ENCODE measurements at places on chromosomes 11 and 22.

GRCh38 chr11:432501-433100 lies 9.2 kb downstream of the ANO9 start:
- no peak for DNase-seq

DNA sequence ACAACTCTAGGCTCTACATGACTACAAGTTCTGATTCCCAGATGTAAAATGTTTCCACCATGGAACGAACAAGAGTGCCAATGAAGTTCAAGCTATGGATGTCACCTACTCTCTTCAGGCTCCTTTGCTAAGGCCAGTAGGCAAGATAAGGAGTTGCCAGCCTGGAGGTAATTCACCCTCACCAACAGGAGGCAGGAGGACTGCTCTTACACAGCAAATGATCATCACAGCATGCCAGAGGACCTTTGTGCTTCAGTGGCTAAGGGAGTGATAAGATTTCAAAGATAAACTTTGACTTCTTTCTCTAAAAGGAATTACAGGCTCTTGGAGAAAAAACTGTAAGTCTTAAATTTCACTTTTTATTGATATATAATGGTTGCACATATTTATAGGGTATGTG lies 54.1 kb upstream of the SLC36A4 start:
- no peak for DNase-seq

DNA sequence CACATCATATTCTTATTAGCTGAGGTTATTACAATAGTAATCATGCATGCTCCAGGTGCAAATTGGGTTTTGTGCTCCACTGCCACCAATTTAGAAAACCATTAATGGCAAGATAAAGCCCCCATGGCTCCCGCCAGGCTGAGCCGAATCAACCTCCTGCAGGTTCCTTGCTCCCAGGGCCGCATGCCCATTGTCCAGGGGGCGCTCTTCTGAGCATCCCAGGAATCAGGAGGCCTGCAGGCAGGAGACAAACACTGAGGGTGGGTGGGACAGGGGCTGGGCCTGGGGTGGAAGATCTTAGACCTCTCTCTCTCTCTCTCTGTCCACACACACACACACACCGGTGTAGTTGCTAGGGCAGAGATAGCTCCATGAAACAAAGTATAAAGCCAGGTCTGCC lies 57.4 kb downstream of the BUD13 start:
- DNase-seq = no peak

GRCh38 chr11:72598906-72599305 lies 75.3 kb downstream of the PDE2A start:
- DNase-seq = no peak

DNA sequence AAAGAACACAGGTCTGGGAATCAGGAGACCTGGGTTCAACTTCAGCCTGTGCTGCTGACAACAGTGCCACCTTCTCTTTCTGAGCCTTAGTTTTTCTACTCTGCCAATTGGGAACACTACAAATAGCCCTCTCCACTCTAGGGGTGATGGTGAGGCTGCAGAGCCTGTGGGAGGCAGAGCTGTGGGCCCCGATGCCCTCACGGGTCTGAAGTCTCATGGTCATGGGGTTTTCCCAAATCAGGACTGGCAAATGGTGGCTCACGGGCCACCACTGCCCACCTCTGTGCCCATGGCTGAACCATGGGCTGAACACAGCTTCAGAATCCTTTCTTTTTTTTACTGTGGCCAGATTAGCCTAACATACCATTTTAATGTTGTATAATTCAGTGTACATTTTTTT lies 19.8 kb downstream of the SYNGR1 start:
- DNase-seq = no peak

DNA sequence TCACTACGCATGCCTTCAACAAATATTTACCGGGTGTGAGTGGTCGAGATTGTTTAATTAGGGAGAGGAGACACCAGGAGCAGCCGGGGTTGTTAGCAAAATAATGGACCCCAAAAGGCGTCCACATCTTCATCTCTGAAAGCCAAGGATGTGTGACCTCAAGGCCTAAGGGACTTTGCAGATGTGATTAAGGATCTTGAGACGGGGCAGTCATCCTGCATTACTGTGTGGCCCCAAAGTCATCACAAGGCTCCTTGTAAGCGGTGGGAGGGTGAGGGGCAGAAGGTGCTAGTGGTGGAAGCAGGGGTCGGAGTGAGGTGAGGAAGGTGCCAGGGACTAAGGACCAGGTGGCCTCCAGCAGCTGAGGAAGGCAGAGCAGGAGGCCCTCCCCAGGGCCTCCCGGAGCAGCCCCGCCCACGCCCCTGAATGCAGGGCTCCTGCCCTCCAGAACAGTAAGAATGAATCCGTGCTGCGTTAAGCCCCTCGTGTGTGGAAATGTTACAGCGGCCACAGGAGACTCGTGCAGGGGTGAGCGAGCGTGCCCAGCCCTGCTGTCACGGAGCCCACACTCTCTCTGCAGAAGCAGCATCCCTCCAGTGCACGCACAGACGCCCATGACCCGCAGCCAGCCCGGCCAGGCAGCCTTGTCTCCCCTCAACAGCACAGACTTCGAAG lies 83.5 kb downstream of the CELSR1 start:
- DNase-seq = no peak

GRCh38 chr11:27187075-27187847 lies 146.6 kb downstream of the BBOX1 start:
- DNase-seq = no peak

GRCh38 chr11:81071606-81072005 lies 1630.8 kb upstream of the TENM4 start:
- DNase-seq = no peak

DNA sequence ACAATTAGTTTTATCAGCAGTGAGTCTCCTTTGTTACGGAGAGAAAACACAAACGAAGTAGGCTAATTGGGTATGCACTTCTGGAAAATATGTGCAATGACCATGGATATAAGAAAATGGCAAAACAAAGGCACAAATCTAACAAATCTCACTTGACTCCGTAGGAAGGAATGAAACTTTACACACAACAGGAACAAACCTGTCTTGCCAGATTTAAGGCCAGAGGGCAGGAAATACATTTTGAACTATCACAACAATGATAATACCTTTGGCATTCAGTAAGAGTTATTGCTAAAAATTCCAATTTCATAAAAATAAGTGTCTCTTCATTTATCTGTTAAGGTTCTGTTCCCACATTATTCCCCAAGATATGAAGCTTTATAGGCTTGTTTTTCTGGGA lies 36.6 kb downstream of the SLC25A17 start:
- DNase-seq = no peak

- no peak for DNase-seq
Observed at GRCh38 chr11:73270855-73271477, 1.2 kb upstream of the P2RY6 start.

- no peak for DNase-seq
Observed at GRCh38 chr11:6650980-6651379, 4.6 kb downstream of the DCHS1 start.

DNA sequence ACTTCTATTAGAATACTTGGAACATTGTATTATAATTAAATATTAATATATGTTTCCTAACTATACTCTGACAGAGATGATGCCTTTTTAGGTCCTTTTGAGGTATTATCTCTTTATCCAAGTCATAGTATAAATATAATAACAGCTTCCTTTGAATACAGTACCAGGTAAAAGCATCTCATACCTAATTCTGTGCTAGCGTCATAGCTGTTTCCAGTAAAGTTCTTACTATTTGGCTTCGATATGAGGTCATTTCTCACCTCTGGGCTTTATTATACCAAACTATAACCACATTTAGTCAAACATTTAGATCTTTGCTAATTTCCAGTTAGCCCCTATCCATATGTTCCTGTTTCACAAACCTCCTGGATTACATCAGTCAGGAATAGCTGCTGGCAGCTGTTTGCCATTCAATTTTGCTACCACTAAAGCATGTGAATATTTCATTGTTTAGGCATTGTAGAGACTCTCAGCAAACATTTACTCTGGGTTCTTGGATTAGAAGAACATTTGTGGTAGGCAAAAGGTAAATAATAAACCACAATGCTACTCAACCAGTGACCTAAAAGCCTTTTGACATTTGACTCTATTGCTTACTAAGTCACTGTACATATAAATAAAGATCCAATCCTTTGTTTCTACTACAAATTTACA lies 255.1 kb downstream of the TTC28 start:
- DNase-seq = no peak

- DNase-seq = no peak
Observed at GRCh38 chr11:121643479-121644186, 190.9 kb upstream of the SORL1-AS1 start.

- no peak for DNase-seq
Observed at GRCh38 chr11:110974731-110975130, 262.5 kb upstream of the ARHGAP20 start.

GRCh38 chr11:16775614-16776283 lies 37.3 kb downstream of the C11orf58 start:
- DNase-seq = no peak

DNA sequence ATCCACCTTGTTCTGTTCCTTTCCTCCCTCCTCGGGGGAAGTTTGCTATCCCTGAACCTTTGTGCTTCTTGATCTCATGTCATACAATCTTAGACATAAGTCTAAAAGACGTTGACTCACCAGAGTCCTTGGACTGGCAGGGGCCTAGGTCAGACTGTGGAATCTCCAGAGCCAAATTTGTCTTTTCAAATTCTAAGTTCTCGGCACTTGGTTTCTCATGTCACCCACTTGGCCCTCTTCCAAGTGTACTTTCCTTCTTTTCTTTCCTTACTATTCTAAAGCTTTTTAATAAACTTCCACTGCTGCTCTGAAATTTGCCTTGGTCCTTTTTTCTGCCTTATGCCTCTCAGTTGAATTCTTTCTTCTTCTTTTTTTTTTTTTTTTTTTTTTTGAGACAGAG lies 30.1 kb upstream of the SMPD1 start:
- DNase-seq = no peak

GRCh38 chr22:31951194-31952093 lies 7.1 kb downstream of the YWHAH start:
- DNase-seq = no peak

DNA sequence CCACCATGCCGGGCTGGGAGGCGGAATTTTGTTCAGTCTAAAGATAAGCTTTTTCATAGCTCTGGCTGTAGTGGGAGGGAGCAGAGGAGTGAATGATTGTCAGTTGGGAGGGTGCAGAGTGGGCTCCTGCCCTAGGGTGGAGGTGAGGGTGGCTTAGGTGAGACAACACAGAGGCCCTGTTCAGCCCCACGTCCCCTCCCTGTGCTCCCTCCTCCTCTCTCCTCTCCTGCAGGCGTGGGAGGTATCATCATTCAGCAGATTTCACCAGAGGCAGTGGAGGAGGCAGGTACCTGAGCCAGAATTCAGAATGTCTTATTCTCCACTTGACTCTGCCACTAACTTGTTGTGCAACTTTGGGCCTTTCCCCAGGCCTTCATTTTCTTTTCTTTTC lies 1.7 kb upstream of the THRSP start:
- DNase-seq = no peak

GRCh38 chr22:23269441-23270211 lies 89.3 kb downstream of the BCR start:
- DNase-seq = no peak

GRCh38 chr11:87443707-87444106 lies 406.0 kb downstream of the TMEM135 start:
- DNase-seq = no peak

DNA sequence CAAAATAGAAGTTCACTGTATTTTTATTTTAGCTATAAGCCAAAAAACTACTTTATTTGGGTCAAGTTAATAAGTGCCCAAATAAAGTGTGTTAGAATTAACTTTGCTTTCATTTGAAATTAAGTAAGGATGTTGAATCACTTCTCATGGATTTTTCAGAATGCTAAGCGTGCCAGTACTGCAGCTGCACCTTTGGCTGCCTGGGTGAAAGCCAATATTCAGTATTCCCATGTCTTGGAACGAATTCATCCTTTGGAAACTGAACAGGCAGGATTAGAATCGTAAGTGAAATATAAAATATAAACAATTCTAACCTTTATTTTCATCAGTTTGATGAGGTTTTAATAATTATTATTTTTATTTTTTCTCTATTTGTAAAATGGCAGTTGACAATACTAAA lies 113.6 kb downstream of the DYNC2H1 start:
- no peak for DNase-seq

DNA sequence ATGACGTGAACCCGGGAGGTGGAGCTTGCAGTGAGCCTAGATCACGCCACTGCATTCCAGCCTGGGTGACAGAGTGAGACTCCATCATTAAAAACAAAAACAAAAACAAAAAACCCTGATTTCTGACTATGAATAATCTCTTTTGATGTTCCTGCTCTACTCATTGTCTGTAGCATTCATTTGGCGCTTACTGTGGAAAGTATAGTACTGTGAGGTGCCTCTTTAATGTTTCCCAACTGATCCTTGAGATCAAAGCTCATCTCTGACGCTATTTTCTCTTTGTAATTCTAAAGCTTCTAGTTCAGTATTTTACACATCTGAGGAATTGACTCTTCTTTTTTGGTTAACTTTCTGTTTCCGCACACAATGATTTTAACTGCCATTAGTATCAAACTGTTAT lies 60.0 kb downstream of the GRK3 start:
- no peak for DNase-seq

DNA sequence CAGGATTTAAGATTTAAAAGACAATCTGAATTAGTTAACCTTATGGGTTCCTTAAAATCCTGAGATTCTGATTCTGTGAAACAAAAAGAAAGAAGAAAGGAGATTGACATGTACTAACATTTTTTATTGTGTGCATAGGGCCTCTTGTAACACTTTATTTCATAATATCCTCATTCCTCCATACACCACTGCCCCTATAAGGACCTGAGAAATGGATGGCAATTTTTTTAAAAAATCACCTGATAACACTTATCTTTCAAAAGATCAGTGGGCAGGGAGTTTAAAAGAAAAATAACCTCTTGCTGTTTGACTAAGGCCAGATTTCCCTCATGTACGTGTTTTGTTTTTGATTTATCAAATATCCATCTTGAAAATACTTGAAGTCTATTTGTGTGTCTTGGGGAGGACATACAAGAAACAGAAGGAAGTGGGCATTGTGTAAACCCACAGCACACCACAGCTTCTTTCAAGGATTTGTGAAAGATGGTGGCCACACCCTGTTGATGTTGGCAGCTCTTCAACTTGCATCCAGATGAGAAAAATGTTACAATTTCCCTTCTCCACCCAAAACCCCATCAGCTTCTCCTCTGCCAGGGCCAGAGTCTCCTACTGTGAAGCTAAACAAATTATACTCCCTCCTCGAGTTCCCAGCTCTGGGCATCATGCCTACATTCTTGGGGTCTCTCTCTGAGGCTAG lies 35.0 kb upstream of the MPEG1 start:
- no peak for DNase-seq

- no peak for DNase-seq
Observed at GRCh38 chr22:46348099-46348695, 12.7 kb downstream of the TRMU start.

GRCh38 chr22:27378995-27379394 lies 422.6 kb downstream of the MN1 start:
- no peak for DNase-seq

- DNase-seq = no peak
Observed at GRCh38 chr11:76665921-76666351, 4.6 kb downstream of the LRRC32 start.

DNA sequence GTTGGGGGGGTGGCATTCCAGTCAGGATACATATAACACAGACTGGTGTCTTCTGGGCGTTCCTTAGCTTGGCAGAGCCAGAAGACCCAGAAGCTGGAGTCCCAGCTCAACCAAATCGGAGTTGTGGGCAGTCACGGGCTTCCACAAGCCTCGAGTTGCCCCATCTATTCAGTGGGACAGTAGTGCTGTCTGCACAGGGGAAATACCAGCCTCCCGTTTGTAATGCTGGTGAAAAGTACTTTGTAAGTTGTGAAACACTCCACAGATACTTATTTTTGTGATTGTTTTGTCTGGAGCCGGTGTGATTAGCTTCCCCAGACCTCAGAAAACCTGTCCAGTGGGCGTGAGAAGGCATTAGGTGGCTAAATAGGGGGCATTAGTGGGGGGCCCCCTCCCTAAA lies 13.6 kb downstream of the DGKZ start:
- no peak for DNase-seq

GRCh38 chr11:1261241-1262071 lies 38.6 kb downstream of the MUC5B start:
- no peak for DNase-seq
